ENCODE measurements at places on chromosomes 1 and 21.

- DNase-seq = no peak
These were observed 8.1 kb upstream of the IFI44 start for GRCh38 chr1:78641558-78641957.

DNA sequence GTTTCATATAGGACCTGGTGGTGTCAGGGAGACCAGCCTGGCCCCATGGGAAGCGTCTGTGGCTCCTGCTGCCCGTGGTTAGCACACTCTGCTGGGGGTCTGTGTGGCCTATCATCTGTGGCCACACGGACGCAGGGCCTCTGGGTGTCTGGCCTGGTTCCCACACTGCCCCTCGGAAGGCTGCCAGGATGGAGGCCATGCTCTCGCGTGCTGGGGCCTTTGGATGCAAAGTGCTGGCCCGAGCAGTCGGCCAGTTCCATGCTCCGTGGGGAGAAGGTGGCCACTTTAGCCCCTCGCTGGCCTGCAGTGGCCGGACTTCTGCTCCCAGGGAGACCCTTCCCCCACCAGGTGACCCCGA is 20.8 kb upstream of the LRRC3 start:
- DNase-seq = no peak

GRCh38 chr1:150516050-150516591 is 569 bp downstream of the FALEC start:
- DNase-seq = no peak

DNA sequence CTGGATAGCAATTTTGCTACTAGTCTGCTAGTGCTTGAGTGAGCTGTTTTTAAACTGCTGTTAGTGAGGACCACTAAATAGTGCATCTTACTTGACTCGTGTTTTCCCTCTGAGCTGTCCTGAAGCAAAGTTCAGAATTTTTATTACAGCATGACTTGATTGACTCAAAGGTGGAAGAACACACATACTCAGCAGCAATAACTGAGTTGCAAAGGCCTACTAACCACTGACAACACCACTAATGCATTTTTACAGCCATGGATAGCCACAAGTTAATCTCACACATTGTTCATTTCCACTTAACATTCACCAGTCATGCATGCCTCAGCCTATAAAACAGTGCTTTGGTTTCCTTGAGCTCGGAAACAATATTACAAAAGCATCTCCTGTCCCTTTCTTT is 148.7 kb downstream of the RUNX1 start:
- DNase-seq = peak; percentile 87

GRCh38 chr1:242854466-242854865 is 330.0 kb upstream of the PLD5 start:
- no peak for DNase-seq

DNA sequence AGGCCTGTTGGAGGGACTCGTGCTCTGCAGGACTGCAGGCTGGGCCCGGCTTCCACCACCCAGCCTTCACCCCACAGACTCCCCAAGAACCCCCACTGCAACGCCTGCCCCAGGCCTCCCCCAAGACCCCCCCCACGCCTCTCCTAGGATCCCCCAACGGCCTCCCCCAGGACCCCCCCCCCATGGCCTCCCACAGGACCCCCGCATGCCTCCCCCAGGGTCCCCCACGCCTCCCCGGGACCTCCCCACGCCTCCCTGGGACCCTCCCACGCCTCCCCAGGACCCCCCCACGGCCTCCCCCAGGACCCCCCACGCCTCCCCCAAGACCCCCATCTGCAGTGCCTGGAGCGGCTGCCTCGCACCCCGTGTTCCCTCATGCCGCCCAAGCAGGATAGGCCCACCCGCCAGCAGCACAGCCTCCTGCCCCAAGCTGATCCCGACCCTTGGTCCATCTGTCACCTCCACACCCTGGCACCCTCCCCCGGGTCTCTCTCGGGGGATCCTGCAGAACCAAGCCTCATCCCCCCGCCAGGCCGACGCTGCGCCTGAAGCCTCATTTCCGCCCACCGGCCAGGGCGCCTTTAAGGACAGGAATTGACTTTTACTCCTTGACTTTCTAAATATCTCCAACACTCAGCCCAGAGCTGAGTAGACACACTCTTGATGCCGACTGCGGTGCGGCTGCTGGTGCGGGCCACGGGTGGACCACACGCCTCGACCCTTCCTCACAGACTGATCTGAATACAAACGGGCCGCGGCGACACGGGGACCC is 14.1 kb upstream of the RNF223 start:
- no peak for DNase-seq

- DNase-seq = no peak
These were observed 69.6 kb upstream of the MACF1 start for GRCh38 chr1:39134768-39135333.

- DNase-seq = no peak
These were observed 136.8 kb upstream of the IRF2BP2 start for GRCh38 chr1:234746798-234747196.

DNA sequence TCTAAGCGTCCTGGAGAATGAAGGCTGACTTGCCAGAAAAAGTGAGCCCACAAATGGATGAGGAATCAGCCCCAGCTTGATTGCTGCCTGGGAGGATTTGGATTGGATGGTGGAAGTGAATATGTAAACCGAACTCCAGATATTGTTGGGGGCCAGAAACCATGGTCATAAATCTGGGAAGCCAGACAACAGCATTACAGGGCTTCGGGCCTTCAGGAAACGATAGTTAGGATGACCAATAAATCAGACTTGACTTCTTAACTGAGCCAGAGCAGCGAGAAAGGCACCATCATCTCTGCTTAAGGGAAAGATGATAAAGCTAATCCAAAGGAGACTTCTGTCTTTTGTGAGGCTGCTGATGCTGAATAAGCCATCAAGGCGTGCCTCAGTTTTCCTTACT is 26.6 kb downstream of the FAM78B start:
- no peak for DNase-seq

DNA sequence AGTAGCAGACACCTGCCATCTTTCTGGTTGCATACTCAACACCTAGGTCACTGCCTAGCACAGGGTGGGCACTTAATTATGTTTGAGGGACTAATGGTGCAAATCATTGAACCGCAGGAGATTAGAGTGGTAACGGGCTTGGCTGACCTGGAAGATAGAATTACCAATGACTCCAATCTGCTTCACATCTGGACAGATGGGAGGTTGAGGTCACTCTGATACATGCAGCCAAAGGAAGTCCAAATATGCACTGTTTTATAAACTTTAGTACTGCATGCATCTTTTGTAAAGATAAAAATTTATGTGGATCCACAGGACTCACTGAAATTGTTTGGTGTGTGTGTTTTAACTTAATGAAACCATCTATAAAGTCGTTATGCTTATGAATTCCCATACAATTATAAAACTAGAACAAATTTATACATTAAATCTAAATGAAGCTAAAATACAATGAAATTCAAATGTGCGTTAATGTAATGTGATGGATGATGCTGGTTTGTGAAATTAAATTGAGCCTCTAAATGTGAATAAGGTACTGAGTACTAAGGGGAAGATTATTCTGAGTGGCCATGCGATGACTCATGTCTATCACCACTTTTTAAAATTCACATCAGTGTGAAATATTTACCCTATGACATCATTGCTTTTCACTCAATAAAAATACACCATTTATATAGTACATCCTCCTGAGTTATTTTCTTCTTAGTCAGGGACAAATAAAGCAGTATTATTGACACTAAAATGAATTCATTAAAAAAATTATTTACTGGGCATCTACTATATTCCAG is 224.7 kb upstream of the FAM78B start:
- DNase-seq = no peak

GRCh38 chr1:223738465-223739365 is 26.4 kb downstream of the CAPN2 start:
- DNase-seq = no peak

GRCh38 chr1:118977600-118977999 is 10.5 kb downstream of the TBX15 start:
- DNase-seq = no peak

GRCh38 chr1:21608798-21609197 is 60.4 kb downstream of the RAP1GAP start:
- DNase-seq = no peak

- DNase-seq = peak; percentile 56
These were observed 14.2 kb downstream of the UTP11 start for GRCh38 chr1:38026592-38027200.

- peak; percentile 46 for DNase-seq
These were observed 16.8 kb downstream of the CNIH3 start for GRCh38 chr1:224632921-224633321.

DNA sequence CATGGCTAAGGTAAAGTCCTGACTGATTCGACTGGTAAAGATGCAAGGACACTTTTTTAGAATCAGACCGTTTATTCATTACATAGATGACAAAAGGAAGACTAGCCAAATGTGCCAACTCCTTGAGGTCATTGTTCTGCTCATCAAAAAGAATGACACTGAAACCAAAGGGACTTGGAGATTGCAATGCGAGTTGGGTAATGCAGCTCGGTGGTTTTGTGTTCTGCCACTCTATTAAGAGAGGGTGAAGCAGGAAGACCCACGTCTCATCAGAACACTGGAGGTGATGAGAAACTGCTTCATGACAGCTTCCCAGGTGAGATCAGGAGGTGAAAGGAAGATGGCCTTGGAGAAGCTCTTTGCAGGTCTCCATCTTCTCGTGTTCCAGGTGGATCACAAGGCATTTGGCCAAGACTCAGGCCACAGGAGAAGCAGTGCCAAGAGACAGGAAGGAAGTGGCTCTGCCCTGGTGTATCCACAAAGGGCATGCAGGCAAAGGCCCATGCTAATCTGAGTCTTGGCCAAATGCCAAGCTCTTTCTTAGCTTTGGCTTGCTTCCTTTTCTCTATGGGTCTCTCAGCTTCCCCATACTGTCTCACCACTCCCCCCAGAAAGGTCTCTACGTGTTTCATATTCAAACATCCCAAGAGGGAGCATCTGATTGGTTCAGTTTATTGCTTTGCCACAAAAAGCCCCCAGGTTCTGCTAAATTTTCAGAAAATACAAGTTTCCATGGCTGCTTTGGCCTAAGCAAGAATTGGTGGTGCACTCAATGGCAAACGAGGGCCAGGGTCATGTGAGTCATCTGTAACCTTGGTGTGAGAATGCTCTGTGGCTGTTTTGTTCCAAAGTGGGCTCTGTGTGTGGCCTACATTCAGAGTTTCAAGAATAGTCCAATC is 5.7 kb upstream of the CCT8 start:
- DNase-seq = peak; percentile 42

- peak; percentile 17 for DNase-seq
These were observed 38.8 kb downstream of the TBX15 start for GRCh38 chr1:118949315-118949714.

DNA sequence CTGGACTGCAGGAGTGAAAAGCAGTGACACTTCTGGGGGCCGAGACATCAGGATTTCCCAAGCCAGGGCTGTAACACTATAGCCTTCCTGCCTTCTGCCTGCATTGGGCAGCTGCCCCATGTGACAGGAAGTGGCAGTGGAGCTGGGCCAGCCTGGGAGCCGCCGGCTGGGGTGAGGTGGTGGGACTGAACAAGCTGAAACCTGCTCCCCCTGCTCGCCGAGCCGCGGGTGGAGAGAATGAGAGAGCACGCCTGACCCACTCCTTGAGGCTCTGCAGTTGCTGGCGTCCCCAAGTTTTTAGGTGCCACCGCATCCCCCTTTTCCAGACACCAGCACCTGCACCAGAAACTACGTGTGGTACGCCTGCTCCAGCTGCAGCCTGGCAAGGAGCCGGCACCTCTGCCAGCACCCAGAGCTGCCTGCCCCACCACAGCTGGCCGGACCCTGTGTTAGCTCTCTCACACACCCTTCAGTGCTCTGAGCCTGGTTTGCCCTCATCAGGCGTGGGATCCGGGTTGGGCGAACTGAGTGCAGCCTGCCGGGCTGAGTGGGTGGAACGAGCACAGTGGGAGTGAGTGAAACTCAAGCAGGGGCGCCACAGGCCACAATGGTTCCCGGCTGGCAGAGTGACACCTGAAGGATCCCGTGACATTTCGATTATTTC is 119.4 kb downstream of the AKT3 start:
- DNase-seq = no peak

GRCh38 chr21:34736116-34736874 is 67.5 kb downstream of the CLIC6 start:
- no peak for DNase-seq

DNA sequence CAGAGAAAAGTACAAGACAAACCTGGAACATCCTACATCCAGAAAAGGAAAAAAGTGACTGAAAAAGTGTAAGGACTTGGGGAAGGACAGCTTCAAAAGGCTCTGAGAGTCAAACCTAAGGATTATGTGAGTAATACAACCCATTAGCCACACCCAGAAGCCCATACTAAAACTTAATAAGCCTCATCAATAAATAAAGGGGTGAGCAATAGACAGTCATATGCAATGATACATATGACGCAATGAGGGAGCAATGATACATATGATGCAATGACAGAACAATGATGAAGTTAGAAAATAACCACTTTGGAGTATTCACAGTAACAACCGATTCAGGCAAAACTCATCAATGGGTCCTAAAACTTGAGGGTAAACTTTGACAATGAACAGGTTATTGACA is 50.1 kb downstream of the BRWD1 start:
- DNase-seq = peak; percentile 17

GRCh38 chr1:158285756-158286241 is 3.9 kb upstream of the CD1C start:
- no peak for DNase-seq

DNA sequence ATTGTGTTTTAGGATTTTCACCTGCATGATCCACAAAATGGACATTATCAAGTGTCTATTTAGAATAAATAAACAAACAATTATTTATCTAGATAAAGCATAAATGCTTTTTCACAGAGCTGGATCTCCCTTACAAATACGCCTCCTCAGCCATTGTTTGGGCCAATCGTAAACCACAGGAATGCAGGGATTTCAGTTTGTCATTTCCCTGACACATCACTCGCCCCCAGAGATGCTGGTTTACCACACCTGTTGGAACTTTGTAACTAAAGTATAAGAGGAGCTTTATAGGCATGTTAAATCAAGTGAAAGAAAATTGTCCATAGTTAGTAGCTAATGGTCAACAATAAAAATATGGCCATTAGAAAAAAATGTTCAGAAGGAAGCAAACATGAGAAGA is 40.3 kb downstream of the GPR88 start:
- peak; percentile 20 for DNase-seq

DNA sequence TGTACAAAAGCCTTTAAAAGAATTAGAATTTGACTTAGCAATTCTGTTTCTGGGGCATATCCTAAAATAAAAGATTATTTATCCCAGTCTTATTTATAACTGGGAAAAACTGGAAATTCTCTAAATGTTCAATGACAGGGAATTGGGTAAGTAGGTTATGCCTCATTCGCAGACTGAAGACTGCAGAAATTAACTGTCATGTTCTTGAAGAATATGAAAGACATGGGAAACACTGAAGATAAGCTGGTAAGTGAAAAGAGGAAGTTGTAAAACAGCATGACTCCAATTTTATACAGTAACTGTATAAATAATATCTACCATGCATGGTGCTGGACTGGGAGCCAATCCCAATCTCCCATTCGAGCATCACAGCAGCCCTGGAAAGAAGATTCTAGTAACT is 50.6 kb upstream of the SLC2A1 start:
- no peak for DNase-seq

- DNase-seq = no peak
These were observed 38.2 kb downstream of the ARHGEF11 start for GRCh38 chr1:157007306-157007705.

GRCh38 chr1:66330722-66331141 is 203.2 kb upstream of the SGIP1 start:
- DNase-seq = peak; percentile 78

Measured in amniotic epithelial cell (primary cell).